ENCODE measurements at places on chromosomes 2 and 18.

GRCh38 chr18:373780-374179 is 105.9 kb upstream of the THOC1 start:
- no peak for DNase-seq

GRCh38 chr2:119218478-119219064 is 5.1 kb upstream of the STEAP3 start:
- DNase-seq, result no peak

DNA sequence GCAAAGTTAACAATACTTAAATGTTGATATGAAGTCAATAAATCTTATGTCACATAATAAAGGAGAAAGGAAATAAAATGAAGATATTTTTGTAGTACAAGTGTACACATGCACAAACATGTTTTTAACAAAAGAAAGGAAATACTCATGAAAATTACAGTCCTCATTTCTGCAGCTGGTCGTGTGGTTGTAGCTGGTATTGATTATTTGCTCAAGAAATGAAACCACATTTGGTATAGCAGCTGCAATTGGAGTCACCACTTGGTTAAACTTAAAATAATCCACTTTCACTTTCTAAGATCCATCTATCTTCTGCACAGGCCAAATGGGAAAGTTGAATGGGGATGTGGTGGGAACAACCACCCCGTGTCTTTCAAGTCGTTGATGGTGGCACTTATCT is 580.5 kb upstream of the NRXN1 start:
- no peak for DNase-seq

- DNase-seq, result no peak
These were observed 3.0 kb downstream of the SLC1A4 start for GRCh38 chr2:64992218-64992617.

GRCh38 chr2:157911750-157912149 is 35.6 kb upstream of the ACVR1 start:
- no peak for DNase-seq

- DNase-seq, result no peak
These were observed 565 bp downstream of the SP140 start for GRCh38 chr2:230226051-230226551.

- no peak for DNase-seq
These were observed 22.1 kb downstream of the MFF start for GRCh38 chr2:227347117-227347516.

DNA sequence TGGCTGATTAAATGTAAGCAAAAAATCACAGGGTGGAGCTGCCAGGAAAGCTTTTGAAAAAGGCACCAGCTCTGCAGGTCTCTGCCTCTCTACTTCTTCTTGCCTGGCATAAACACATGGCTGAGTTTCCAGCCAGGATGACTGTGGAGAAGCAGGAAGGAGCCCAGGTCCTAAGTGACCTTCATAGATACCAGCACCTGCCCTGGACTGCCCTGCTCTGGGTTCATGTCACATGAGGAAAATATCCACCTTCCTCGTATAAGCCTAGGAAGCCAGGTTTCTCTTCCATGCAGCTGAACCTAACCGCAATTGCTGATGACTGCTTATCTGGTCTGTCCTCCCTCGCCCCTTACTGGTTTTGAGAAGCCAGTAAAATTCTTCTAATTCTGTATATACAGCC is 47.8 kb upstream of the CREB1 start:
- no peak for DNase-seq

DNA sequence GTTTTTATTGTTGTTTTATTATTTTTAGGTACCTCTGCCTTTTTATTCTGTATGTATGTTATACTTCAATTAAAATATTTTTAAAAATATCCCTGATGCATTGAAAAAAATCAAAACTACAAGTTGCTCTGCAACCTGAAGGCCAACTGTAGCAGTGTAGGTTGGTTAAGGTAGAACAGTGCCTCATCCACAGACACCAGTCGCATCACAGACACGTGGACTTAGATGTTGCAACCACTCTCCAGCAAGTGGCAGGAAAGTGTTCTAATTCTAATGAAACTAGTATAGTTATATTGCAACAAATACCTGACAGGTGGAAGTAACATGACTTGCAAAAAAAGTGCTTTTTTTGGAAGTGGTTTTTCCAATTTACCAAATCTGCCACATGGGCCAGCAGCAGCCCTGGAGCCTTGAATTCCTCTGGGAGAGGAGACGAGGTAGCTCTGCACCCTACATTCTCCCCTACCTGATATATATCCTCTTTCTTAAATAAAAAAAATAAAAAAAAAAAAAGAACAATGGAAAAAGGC is 28.4 kb upstream of the SLC3A1 start:
- no peak for DNase-seq

DNA sequence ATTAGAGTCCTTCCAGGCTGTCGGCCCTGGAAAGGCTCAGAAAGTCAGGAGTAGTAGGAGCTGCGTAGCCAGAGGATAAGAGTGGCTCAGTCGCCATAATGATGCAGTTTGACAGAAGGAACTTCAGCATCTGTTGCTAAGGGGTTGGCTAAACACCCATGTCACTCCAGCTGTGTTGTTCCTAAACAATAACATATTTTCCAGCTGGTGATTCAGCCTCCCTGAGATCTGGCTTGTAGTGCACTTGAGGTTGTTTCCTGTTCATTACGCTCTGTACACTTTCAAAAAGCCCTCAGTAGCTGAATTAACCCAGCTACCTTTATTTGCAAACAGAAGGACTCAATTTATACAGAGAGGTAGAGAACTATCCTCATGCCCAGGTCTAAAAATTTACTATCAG is 39.7 kb upstream of the EPAS1 start:
- DNase-seq, result no peak

GRCh38 chr18:39835303-39836030 is 2119.6 kb upstream of the PIK3C3 start:
- DNase-seq, result no peak

GRCh38 chr2:27007416-27008374 is 25.1 kb upstream of the TMEM214 start:
- no peak for DNase-seq

- no peak for DNase-seq
These were observed 59.6 kb downstream of the GALNT14 start for GRCh38 chr2:31078579-31079105.

DNA sequence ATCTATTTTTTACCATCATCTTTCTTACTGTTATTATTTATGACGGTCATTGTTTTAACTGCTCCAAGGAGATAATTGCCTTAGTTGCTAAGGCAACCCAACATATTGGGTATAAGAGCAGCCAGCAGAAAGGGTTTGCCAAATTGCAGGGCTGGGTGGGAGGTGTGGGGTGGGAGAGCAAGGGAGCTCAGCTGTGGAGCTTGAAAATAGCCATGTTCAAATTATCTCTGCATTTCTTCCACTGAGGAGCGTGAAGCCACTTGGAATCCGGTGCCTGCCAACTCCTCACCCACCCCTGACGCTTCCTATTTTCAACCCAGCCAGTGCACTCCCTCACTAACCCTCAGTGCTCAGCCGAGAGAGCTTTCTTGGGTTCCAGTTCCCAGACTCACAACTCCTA is 60.8 kb downstream of the SETBP1 start:
- no peak for DNase-seq

GRCh38 chr2:134432435-134432883 is 178.6 kb downstream of the MGAT5 start:
- DNase-seq, result no peak

GRCh38 chr2:217842017-217842416 is 160.8 kb downstream of the TNS1 start:
- no peak for DNase-seq

GRCh38 chr2:112618383-112618782 is 27.4 kb upstream of the SLC20A1 start:
- no peak for DNase-seq

GRCh38 chr2:187312718-187313282 is 135.3 kb downstream of the CALCRL start:
- no peak for DNase-seq

DNA sequence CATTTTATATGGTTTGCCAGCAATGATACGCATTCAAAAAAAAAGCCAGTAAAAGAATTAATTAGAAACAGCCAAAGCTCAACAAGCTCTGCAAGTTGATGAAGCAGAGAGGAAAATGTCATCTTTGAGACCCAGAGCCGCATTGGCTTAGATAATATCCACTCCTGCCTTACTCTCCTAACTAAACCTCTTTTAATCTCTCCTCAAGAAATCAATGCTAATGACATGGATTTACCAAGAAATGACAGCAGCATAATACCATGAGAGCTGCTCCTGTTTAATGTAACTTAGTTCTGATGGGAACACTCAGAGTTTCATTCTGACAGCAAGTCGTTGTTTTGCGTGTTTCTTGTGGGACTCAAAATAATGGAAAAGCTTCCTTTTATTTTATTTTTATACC is 1099.4 kb upstream of the PIK3C3 start:
- DNase-seq, result no peak

GRCh38 chr18:76643996-76644395 is 149.0 kb upstream of the ZNF516 start:
- DNase-seq, result no peak

- DNase-seq, result no peak
These were observed 13.0 kb downstream of the L3MBTL4 start for GRCh38 chr18:6401687-6402086.

GRCh38 chr2:65403529-65403915 is 28.9 kb downstream of the SPRED2 start:
- no peak for DNase-seq

DNA sequence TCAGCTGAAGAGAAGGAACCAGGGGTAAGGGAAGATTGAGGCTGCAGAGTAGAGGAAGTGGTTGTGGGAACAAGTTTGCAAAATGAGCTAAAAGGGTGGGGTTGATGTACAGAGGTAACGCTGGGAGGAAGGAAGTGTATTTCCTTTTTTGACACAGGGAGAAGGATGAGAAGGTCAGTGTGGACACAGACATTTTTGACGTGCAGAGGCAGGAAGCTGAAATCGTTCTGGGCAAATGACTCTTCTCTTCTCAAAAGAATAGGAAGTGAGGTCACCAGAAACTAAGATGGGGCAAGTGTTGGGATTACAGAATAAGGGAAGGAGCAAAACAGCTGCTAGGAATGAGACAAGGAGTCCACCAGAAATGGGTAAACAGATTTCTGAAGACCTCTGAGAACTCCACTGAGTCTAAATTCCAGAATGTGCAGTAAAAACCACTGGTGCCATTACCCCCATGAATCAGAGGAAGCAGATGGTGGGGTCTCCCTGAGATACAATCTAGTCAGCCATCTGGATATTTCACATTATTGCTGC is 20.0 kb upstream of the RNF149 start:
- no peak for DNase-seq

DNA sequence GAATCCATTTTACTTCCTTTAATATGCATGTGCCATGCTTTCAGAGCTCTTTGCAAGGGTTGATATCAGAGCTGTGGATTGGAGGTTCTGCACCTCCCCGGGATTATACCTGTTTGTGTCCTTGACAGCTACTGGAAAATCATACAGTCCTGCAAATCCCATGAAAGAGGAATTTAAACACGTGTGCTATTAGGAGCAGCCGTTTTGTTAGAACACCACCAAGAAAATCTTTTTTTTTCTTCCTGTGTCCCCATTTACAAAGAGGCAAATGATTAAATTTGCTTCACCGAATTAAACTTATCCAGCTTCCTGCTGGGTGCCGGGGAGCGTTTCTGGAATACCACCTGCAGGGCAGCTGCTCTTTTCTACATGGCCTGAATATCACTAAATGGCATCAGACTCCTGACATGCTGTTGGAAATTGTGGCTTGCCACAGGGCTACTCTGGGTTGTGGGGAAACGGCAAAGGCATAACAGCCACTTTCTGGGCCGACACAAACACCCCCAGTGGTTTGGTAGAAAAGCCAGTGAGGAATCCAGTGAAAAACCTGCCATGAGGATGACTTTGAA is 23.4 kb upstream of the SOX11 start:
- no peak for DNase-seq

GRCh38 chr18:499776-500631 is 497 bp downstream of the COLEC12 start:
- DNase-seq, result no peak

DNA sequence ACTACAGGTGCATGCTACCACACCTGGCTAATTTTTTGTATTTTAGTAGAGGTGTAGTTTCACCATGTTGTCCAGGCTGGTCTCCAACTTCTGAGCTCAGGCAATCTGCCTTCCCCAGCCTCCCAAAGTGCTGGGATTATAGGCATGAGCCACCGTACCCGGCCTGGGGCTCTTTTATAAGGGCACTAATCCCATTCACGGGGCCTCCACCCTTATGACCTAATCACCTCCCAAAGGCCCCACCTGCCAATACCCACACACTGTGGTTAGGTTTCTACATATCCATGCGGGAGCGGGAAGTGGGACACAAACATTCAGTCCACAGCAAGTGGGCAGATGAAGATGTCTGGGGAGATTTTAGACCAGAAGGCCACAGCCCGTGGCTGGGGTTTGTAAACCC is 164.7 kb upstream of the SH3BP4 start:
- no peak for DNase-seq

- no peak for DNase-seq
These were observed 17.6 kb downstream of the AFF3 start for GRCh38 chr2:100124761-100125160.

GRCh38 chr18:58975296-58975695 is 110.6 kb downstream of the ZNF532 start:
- DNase-seq, result no peak

- DNase-seq, result no peak
These were observed 239.8 kb downstream of the PDE11A start for GRCh38 chr2:177832611-177833433.

DNA sequence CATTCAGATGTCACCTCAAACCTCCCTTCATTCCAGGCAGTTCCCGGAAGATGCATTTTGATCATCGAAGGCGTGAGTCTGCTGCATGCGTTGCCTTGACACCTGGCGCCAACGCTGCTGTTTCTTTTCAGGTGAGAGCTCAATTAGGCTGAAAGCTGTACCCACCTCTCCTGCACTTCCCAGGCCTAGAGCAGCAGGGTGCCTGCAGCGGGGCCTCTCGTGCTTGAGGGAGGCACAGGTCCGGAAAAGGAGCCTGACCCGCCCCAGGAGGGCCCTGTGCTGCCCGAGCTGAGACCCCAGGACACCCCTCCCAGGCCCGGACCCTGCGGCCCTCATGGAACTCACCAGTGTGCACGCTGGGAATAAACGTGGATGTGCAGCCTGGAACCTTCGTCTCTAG is 31.4 kb upstream of the KCNG2 start:
- no peak for DNase-seq

GRCh38 chr2:19690429-19690828 is 211.4 kb downstream of the TTC32 start:
- no peak for DNase-seq

GRCh38 chr2:160996584-160996983 is 163.6 kb upstream of the TANK start:
- DNase-seq, result no peak

DNA sequence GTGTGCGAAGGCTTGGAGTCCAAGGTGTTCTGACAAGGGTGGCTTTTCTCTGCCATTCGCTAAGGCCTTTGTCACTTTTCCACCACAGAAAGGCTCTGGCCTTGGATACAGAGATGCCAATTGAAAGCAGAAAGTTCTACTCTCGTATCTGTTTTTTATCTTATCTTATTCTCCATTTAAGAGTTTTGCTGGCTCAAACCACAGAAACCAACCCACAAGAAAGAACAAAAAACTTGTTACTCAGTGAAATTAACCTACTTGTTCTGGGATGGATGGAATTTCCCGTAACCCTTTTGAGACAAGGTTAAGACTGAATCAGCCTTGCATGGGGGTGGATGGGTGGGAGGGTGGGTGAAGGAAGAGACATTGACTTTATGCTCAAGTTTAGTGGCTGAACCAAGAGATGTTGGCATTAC is 221.7 kb downstream of the CDH20 start:
- DNase-seq, result no peak

Data from activated CD4-positive, alpha-beta T cell treated with anti-CD3 and anti-CD28 coated beads for 24 hours (primary cell).